ENCODE measurements at places on chromosomes 6 and 20.

- DNase-seq, result no peak
Measured at GRCh38 chr20:64051033-64051452, 1.6 kb upstream of the SOX18 start.

- DNase-seq, result no peak
Measured at GRCh38 chr20:49715466-49715865, 1.8 kb upstream of the B4GALT5 start.

DNA sequence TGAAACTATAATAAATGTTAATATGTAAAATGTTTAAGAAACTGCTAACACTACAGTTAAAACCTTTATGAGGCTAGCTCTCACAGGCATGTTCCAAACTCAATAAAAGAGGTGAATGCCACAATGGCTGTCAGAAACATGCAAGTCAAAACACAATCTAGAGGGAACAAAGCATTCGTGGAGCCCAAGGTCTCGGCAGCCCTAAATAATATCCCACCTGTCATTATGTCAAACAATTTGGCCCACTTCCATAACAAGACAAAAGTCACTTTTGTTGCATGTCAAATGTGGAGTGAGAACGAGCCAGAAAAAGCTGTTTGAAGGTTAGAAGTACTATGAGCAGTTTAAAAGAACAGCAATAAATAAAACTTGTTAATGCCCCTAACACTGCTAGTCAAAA, 181.9 kb downstream of the GMDS start:
- DNase-seq, result no peak

- no peak for DNase-seq
Measured at GRCh38 chr6:31580438-31580740, 1.8 kb downstream of the LTB start.

GRCh38 chr6:162294029-162294428, 433.5 kb downstream of the PRKN start:
- DNase-seq, result no peak

GRCh38 chr6:147974376-147974775, 368.3 kb upstream of the SASH1 start:
- DNase-seq, result no peak

DNA sequence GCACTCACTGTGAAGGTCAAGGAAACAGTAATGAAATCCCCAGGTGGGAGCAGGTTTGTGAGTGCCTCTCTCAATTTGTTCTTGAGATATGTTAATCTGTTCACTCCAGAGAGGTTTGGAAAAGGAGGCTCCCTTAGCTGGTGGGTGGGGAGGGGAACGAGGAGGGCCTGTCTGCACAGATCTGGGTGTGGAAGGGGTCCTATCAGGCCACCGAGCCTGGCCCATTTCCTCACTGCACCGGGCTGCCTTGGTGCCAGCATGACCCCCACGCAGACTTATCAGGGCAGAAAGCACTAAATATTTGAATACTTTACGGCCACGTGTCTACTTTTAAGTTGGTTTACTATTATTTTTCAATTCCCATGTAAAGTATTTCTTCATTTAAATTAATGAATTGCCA, 8.3 kb downstream of the AGPAT4 start:
- no peak for DNase-seq

DNA sequence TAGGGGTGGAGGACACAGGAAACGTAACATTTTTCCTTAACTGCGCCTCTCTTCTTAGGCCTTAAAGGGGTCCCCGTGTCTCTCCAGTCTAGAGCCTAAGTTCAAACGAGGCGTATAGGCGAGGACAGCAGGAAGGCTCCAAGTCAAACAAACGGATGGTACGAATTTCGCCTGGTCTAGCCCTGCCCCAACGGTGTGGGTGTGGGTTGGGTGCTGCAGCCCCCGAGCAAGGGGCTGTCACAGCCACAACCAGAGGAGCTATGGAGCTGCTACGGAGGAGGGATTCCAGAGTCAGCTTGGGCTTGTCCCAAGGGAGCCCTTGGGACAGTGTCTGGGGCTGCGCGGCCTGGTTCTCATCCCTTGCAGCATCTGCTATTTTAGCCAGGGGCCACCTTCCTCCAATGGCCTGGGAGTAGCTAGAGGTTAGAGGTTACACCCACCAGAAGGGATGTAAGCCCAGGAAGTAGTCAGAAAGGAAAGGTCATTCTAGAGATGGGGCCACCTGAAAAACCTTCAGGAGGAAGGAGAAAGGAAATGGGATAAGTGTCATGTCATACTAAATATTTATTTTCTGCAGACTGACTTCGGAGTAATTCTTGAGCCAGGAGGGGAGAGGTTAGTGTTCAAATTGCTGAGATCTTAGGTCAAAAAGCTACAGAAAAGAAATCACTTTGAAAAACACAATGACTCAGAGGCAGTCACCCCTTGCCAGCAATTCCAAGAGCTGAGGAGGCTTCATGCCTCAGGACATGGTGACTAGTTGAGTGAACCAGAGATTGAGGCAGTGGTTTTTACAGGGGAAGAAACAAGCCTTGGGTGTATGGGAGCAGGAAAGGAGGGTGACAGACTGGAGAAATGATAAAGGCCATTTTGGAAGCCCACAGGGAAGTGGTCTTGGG, 21.7 kb downstream of the VPS52 start:
- no peak for DNase-seq

GRCh38 chr20:34663213-34663943, 13.5 kb downstream of the PIGU start:
- no peak for DNase-seq

DNA sequence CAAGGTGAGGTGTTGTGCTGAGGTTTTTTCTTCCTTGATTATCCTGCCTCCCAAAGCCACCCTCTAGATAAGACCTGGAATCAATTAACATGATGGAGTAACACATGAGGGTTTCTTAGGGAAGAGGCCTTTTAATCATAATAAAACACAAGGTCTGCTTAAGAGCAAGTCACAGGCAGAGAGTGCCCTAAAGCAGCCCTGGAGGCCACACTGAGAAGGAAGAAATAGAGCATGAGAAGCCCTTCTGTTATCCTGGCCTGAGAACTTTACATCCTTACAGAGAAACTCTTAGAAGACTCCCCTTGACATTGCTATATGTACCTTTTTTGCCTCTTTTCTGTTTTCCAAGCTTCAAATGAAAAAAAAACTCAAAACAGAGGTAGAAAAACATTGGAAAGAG, 132.3 kb downstream of the CEP57L1 start:
- no peak for DNase-seq

DNA sequence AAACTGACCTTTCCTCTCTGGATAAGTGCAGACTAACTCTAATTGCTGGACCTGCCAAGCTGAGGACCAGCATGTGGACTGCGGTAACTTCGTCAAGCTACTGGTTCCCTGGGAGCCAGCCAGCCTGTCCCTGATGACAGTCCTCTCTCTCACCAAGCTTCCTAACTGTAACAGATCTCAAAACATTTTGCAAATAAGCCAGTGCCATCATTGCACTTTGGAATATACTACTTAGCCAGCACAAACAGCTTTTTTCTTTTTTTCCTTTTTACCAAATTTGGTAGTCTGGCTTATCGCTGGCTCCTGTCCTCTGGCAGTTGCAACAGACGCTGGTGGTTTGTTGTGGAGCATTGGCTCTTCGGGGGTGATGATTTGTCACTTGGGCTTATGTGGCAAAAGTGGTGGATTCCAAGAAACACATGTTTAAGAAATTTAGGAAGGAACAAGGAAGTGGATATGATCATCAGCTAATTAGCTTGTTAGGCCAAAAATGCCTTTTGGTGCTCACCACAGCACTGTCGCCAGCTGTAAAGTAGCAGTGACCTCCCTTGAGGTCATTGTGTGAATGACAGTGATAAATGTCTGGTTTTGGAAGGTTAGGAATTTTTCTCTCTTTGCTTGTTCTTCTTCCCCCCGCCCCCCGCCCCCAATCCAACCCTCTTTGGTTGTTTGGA, 171.7 kb downstream of the CLIC5 start:
- DNase-seq, result no peak

DNA sequence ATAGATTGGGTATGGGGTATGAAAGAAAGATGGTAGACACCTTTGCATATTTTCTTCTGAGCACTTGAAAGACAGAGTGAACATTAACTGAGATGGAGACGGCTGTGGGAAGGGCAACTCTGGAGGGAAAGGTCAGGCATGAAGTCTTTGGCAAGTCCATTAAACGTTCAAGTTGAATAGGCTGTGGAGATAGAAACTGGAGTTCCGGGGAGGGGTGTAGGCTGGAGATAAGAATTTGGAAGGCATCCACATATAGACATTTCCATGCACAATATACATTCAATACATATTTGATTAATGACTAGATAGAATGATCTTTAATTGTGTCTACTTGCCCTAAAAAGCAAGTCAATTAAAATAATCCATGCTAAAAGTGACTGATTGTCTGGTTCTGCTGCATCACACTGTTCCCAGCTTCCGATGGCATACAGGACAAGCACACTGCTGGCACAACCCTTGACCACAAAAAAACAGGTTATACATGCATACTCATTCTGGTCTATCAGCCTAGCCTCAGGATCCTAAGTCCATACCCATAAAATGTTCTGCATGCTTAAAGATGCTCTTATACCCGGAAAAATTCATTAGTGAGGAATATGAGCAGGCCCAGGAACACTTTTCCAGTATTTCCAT, 1.9 kb upstream of the MYLK4 start:
- DNase-seq, result no peak

DNA sequence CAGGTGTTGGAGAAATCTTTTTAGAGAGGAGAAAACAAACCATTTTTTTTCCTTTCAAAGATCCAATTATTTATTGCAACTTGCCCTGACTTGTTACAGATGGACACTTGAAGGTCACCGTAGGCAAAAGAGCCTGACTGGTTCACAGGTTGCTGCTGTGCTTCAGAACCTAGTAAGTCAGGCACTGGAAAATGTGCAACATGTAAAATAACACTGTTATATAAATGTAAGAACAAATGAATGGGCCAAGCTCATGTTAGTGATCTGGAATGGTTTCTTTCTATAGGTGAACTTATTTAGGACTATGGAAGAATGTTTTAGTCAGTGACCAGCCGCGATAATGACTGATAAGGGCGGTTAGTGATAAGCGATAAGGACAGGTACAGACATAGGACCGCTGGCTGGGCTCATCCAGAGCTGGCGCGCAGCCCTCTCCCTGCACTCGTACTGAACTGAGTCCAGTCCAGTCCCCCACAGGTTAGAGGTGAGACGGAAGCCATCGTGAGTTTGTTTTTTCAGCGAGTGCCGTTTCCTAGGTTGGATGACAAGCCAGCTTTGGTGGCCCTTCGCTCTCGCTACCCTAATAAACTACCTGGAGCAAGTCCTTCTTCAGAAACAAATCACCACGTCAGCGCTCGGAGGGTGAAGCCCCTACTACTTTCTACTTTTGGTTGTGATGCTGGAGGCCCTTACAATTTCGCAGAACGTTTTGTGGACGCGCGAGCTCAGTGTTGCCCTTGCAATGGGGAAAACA, 94.4 kb upstream of the PRDM1 start:
- no peak for DNase-seq

- no peak for DNase-seq
Measured at GRCh38 chr6:14520536-14520935, 403.0 kb downstream of the CD83 start.

- no peak for DNase-seq
Measured at GRCh38 chr6:36660771-36661471, 17.6 kb upstream of the CDKN1A start.

DNA sequence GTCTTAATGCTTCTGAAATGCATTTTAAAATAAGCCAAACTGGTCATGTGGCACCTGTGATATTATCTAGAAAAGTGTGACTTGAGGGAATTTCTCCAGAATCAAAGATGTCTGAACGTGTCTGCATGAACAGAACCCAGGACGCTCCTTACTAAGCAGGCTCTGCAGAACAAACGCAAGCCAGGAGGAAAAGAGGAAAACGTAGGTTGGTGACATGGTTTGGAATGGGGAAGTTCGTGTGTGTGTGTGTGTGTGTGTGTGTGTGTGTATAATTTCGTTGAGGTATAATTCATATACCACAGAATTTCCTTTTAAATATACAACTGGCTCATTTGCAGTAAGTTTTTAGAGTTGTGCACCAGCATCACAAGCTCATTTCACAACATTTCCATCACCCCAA, 200.5 kb upstream of the FOXQ1 start:
- no peak for DNase-seq

DNA sequence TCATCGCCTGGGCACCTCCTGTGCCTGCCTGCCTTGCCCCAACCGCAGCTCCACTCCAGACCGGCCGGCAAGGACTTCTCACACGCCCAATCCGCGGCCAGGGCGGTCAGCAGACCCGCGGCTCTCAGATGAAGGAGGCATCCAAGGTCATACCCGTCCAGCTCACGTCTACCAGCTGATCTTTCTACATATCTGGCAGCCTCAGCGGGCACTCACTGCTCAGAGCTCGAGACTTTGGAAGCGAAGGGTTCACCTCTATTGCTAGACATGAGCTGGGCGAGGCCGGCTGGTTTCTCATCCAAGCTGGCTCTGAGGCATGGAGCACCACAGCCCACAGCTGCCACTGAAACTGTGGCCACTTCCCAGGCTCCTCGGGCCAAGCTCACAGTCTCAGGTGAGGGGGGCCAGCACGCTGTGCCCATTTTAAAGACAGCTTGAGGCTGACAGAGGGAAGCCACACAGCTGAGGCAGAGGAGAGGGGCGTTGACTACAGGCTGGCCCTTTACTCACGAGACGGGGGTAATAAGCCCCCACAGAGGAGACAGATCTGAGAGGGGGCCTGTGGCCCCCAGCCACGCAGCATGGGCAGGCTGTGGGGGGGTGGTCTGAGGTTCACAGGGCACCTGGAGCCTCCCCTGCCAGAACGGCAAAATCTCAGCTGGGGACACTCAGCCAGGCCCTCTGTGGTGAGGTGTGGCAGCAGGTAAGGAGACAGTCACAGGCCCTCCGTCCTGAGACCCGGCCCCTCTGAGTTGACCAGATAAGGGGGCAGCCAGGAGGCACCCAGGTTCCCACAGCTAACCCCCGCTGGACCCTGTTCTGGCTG, 2.0 kb downstream of the LAMA5 start:
- DNase-seq, result no peak

DNA sequence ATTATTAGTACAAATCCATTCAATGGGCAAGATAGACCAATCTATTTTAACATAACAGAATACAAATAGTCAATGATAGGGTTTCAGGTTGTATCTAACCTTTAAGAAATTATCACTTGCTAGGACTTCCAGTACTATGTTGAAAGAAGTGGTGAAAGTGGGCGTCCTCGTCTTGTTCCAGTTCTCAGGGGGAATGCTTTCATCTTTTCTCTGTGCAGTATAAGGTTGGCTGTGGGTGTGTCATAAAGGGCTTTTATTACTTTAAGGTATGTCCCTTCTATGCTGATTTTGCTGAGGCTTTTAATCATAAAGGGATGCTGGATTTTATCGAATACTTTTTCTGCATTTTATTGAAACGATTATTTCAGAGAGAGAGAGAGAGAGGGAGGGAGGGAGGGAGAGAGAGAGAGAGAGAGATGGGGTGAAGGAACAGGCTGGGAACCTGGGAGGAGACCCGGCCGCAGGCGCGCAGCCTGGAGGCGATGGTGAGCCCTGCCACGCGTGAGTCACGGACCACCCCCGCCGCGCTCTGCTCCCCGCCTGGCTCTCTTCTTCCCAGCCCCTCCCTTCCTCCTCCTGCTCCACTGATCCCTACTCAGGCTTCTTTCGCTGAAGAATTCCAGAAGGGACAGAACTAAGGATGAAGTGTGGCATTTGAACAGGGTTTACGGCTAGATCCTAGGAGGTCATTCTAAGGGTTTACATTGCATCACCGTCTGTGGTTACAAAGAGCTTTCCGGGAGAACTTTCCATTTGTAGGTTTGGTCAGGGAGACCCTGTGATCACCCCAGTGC, 45.5 kb upstream of the HLA-E start:
- no peak for DNase-seq
